ENCODE measurements at places on chromosomes 2 and 18.

- DNase-seq: no peak
Measured at GRCh38 chr2:28406276-28407096, 13.8 kb downstream of the FOSL2 start.

GRCh38 chr2:197011801-197012641 lies 85.5 kb upstream of the PGAP1 start:
- no peak for DNase-seq

- no peak for DNase-seq
Measured at GRCh38 chr2:206198677-206199076, 39.0 kb downstream of the EEF1B2 start.

DNA sequence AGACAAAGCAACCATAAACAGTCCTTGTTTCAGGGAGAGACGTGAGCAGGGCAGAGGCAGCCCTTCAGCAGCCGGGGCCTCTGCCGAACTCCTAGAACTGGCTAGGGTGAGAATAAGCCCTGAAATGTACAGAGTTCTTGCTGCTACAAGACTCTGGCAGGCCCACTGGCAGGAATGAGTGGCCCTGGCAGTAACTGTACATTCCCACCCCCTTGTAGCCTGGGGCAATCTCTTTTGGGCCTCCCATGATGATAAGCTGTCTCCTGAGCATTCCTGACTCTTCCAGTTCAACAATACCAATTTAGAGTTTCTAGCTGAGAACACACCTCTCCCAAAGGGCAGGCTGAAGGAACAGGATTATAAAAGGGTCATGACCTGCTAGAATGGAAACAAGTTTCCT lies 54.3 kb downstream of the HAUS1 start:
- no peak for DNase-seq

GRCh38 chr2:10241641-10242430 lies 60.9 kb upstream of the HPCAL1 start:
- DNase-seq: no peak

DNA sequence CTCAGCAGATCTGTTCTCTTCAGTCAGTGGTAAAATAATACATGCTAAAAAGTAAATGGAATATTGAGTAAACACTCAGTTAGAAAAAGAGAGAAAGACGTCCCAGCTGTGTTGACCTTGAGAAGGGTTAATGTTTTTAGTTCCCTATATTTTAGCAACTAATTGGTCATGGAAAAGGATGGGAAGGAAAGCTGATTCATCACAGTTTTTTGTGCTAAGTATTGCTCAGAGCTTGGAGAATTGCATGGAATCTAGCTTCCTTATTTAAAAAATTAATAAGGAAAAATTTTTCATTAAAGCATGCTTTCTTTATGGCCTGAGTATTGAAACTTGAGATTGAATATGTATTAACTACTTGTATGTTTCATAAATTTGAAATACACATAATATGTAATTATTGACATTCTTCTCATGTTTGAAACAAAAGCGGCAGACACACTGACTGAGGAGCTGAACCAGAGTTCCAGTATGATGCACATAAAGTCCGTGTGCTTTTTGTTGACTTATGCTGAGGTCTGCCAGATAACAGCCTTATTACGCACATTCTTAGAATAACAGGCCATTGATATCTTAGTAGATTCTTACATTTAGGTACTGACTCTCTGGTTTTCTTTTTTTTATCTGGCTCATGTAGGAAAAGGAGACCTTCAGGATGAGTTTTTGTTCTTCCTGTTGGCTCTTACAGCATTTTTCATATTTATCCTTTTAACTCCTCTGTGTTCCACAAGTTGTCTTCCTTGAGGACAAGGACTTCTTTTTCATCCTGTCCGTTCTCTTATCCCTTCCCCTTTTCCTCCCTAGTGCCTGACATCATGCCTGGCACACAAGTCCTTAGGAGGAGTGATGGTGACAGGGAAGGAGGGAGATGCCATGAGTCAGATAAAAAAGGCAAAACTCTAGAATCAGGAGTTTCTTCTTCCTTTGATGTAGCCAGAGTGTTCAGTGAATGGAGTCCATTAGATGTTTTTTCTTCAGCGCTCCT lies 194.1 kb downstream of the PTPRM start:
- no peak for DNase-seq

- DNase-seq: no peak
Measured at GRCh38 chr2:33298233-33298632, 178.2 kb upstream of the RASGRP3 start.

GRCh38 chr2:108916796-108917421 lies 72.1 kb downstream of the EDAR start:
- DNase-seq: no peak

DNA sequence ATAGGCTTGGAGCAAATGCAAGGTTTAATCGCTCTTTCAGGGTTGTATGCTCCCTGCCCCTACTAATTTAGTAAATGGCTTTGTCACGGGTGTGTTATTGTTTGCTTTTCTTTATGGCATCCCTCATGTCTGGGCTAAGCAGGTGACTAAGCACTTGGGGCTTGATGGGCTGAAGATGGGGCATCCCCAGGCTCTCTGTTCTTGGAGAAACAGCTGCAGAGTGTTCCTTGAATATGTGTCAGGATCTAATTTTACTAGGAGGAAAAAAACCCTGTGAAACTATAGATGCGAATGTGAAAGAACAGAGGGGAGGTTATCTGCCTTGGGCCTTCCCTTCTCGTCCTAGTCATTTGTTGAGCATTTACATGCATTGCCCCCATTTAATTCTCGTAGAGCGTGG lies 94.7 kb upstream of the TAF1B start:
- DNase-seq: no peak

DNA sequence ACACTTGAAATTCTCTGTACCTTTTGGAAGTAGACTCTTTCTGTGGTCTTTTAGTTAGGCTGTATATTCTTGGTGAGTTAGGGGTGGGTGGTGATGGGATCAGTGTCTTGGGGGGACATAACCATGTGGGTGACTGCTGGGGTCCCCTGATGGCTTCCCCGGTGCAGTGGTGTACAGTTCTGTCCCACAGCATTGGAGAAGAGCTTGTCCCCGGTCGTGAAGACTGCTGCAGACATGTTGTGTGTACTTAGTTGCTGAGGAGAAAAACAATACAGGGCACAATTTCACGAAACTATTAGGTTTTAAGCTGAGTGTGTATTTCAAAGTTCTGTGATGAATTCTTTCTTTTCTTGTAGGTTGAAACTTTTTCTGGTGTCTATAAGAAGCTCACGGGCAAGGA lies 5.4 kb downstream of the RPS7 start:
- no peak for DNase-seq

GRCh38 chr18:55449412-55450140 lies 138.4 kb downstream of the TCF4 start:
- no peak for DNase-seq
